ENCODE measurements at places on chromosomes 12 and 14.

DNA sequence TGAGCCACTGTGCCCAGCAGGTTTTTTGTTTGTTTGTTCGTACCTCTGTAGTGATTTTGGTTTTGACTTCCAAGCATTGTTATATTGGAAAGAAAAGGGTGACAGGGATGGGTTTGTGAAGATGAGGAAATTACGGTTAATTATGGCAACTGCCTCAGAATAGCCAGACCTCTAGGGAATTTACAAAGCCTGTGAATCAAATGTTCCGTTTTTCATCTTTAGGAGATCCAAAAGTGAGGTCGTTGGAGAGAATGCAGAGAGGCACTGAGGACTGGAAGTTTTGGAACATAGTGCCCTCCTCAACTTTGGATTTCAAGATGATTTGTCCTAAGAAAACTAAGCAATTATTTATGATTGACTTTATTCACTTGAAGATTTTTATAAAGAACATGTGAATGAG is 54.5 kb upstream of the EVL start:
- peak; percentile 59 for DNase-seq

DNA sequence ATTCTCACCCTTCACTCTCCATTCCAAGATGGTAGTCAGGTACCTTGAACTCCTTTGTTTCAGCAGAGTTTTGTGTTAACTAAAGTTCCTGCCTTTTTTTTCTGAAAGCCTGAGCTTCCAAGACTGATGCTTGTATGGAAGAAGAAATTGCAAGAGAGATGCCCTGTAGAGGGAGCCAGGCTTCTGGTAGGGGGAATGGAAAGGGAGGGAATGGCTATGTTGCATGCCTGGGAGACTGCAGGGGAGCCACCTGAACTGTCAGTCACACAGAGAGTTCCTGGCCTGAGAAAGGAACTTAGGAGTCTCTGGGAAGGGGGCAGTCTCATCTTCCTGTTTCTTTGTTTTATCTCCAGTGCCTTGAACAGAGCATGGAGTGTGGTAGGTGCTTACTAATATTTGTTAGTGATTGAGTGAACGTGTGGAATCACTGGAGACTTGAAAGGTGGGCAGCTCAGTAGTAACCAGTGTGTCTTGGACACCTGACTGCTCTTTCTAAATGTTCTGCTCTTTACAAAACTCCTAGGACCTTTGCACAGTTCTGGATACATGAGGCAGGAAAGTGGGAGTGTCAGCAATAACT is 132.2 kb downstream of the ANO4 start:
- peak; percentile 35 for DNase-seq

- DNase-seq, result no peak
Measured at GRCh38 chr12:118371321-118372282, 1.1 kb downstream of the TAOK3 start.

- no peak for DNase-seq
Measured at GRCh38 chr12:53005215-53005985, 856 bp upstream of the EIF4B start.

DNA sequence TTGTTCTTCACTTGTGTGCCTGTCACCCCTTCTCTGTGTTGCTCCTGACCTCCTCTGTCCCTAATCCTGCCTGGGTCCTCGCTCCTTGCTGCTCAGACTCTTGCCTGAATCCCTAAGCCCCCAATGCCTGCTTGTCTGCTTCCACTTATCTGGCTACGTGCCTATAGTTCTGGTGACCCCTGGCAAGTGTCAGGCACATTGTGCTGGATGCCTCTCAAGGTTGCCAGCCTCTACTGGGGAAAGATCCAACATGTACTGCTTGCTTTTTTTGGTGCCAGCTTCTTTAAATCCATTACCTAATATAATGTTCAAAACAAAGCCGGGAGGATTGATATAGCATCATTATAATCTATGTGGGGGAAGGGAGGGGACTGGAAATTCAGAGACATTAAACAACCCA is 448.0 kb upstream of the CCDC196 start:
- no peak for DNase-seq

DNA sequence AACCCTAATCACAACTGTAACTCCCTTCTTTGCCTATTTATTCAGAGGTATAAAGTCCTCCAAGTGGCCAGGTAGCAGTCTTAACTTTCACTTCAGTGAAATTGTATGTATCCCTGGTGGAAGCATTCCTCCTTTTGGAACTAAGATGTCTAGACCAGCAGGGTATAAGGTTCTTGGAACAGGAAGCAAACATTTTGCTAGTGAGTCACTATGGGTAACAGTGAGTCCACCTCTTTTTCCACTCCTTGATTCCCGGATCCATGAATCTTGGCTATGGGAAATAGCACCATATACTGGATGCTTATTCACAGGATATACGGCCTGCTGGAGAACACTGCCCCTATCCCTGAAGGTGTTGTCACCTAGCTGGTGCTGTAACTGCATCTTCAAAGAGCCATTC is 80.2 kb downstream of the KCNA5 start:
- DNase-seq, result no peak

GRCh38 chr14:66000766-66001165 is 485.4 kb upstream of the CCDC196 start:
- DNase-seq, result no peak

DNA sequence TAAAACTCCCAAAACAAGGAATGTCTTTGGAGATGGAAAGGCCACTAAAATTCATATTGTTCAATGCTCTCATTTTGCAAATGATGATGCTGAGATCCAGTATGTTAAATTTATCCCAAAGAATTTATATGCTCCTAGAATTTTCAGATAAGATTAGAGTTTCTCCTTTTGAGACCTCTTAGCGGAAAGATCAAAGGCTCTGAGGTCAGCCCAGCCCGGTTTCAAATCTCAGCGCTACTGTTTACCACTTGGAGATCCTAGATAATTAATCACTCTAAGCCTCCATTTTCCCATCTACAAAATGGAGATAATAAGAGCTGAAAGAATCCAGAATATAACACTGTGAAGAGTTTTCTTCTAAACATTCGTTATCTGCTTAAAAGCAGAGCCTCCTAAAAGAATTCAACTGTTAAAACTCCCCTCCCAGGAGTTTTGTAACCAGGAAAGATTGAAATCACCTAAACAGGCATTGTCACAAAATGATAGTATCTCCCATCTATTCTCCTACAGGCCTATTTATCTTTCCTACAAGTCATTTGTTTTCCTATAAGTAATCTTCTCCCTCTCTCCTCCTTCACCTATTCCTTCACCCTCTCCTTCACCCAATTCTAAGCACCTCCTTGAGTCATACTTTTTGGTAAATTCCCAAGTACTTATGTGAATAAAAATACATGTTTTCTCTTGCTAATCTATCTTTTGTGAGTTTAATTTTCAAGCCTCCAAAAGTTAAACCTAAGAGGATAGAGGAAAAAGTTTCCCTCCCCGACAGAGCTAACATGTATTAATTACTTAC is 16.7 kb downstream of the DUSP6 start:
- no peak for DNase-seq

DNA sequence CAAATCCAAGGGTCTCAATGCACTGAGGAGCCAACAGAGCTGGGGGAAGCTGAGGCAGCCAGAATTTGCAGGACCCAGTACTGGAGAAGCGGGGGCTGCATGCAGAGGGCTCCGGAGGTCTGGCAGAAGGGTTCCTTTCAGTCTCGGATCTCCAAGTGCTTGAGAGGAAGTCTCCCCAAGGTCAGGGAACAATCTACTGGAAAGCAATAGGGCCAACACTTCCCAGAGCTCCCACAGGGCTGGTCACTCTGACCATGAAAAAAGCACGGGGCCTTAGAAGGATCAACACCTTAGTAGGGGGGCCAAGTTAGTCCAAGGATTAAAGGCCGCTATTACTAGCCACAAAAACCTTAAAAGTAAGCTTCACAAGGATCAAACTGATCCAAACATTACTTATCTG is 31.7 kb downstream of the SPPL3 start:
- no peak for DNase-seq

GRCh38 chr12:95204141-95204866 is 13.0 kb downstream of the FGD6 start:
- DNase-seq, result peak; percentile 88

- DNase-seq, result no peak
Measured at GRCh38 chr14:42420071-42420470, 813.4 kb downstream of the LRFN5 start.

GRCh38 chr12:104682790-104683279 is 226.1 kb downstream of the CHST11 start:
- no peak for DNase-seq

- no peak for DNase-seq
Measured at GRCh38 chr12:116366824-116367223, 89.3 kb upstream of the MED13L start.

DNA sequence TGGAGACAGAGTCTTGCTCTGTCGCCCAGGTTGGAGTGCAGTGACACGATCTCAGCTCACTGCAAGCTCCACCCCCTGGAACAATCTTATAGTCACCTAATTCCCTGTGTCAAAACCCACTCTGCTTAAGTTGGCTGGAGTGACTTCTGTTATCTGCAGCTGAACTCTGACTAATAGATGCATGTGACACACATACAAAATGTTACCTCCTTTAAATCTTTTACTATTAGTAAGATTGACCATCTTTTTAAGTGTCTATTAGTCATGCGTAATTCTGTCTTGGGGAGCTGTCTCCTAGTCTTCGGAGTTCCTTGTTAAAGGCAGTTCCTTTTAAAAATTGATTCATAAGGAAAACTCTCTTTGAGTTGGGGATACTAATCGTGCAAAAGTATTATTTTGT is 7.4 kb downstream of the IFI27L1 start:
- DNase-seq, result peak; percentile 66

- no peak for DNase-seq
Measured at GRCh38 chr12:80018119-80018518, 81.2 kb upstream of the OTOGL start.

DNA sequence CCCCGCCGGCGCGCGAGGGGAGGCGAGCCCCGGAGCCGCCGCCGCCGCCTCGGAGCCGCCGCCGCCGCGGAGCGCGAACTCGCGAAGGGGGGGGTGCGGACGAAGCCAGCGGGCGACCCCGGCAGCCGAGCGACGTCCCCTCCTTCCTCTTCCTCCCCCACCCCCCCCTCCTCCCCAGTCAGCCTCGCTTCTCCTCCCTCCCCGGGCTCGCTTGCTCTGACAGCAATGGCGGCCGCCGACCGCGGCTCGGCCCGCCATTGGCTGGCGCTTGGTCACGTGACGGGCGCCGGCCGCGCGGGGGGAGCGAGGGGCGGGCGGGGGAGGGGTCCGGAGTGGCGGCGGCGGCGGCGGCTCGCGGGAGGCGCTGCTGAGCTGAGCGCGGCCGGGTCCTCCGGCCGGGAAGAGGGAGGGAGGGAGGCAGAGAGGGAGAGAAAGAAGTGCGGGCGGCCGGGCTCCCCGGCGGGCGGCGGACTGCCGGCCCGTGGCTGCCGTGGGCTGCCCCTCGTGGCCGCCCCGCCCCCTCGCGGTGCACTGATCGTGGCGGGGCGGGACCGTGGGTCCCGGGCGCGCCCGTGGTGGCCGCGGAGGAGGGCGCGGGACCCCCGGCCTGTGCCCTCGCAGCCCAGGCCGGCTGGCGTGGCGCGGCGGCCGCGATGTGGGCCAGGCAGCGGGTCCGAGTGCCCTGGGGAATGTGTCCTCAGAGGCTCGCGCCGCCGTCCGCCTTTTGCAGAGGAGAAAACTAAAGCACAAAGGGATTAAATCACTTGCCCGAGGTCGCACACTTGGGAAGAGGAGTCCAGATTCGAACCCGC is at the start of gene MED13L:
Gene MED13L, minus strand, starts transcription at position 227 of the 812 bp plus-strand sequence. CDS start 562 bp downstream, outside the sequence.
- DNase-seq, result peak; percentile 72

- DNase-seq, result no peak
Measured at GRCh38 chr12:54341378-54342300, 16.7 kb downstream of the COPZ1 start.

- DNase-seq, result no peak
Measured at GRCh38 chr14:75559045-75559444, 19.4 kb upstream of the FLVCR2 start.

- DNase-seq, result peak; percentile 22
Measured at GRCh38 chr14:52315355-52315718, 1.2 kb downstream of the PTGER2 start.

GRCh38 chr14:61322011-61322798 is 826 bp downstream of the PRKCH start:
- DNase-seq, result no peak

DNA sequence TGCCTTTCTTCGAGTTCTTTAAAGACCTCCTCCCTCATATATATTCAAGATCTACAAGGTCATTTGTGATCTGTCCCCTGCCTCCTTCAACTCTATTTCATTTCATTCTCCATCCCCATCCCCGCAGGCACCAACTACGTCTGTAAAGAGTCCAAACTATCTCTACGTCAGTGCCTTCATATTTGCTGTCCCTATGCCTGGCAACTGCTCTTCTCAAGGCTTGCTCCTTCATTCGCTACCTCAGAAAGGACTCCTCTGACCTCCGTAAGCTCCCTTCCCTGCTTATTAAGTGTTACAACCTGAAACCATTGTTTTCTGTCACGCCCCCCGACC is 650 bp downstream of the LLPH start:
- DNase-seq, result no peak

DNA sequence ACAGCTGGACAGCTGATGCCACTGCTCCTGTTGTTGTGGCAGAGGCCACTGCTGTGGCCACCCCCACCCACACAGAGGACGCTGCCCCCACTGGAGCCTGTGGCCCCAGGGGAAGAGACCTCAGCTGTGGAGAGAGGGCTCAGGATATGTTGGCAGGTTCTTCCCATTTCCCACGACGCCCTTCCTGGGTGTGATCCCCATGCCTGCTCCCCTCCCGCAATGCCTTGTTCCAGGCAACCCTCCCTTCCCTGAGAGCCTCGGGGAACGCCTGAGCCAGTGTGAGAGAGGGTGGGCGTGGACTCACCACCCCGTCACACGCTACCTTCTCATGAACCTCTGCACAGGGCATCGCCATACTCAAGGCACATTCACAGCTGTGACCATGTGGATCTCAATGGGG is 5.7 kb upstream of the KRT82 start:
- no peak for DNase-seq

DNA sequence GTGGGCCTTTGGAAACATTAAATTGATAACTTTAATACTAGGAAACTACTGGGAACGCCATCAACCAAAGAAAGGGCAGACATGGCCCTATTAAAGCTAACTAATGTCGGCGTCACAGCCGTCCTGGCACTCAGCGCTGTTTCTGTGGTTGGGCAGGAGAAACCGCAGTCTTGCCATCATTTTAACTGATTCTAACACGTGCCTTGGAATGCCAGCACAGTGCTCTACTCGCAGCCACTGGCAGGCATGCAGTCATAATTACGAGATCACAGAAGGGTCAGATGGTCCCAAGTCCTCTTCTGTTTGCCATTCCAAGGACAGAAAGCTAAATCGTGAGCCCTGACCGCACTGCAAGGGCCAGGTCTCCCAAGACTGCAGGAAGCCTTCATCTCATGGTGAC is 75.2 kb downstream of the RIMBP2 start:
- DNase-seq, result no peak

GRCh38 chr14:104267895-104268294 is 129.5 kb downstream of the KIF26A start:
- no peak for DNase-seq

DNA sequence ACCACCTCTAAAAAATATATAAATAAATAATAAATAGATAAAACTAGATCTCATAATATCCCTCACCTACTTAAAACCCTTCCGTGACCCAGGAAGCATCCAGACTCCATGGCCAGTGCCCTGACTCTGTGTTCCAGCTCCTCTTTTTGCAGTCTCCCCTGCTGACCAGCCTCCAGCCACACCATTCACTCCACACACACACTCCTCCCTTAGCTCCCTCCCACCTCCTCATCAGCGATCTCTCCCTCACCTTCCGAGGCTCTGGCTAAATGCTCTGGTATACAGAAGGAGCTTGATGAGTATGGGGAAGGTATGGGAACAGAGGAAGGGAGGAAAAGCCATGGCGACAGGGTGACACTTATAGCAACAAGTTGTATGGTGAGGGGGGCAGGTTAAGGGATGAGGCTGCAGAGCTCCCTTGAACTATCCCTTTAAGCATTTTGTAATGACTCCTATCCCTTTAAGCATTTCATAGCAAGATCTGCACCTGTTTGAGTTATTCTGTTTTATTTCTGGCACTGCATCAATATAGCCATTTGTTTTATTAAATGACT is 26.1 kb upstream of the EIF4B start:
- no peak for DNase-seq
